Activated CD4-positive, alpha-beta T cell treated with anti-CD3 and anti-CD28 coated beads, Interleukin-2, Interleukin-4, amounts not matched to agents 100 ng/mL and 50 ng/mL, durations not matched to agents 16 hours and 8 hours (primary cell): ENCODE measurements at places on chromosomes 4 and X.
A peak's percentile ranks its signal among the peaks of the same experiment; 100 is the strongest.

GRCh38 chrX:45196701-45197100 is 4.0 kb downstream of the DIPK2B start:
- no peak for DNase-seq

- DNase-seq = no peak
These were observed 422.6 kb upstream of the DIPK2B start for GRCh38 chrX:45623266-45623665.

- DNase-seq = no peak
These were observed 27.3 kb downstream of the RWDD4 start for GRCh38 chr4:183631577-183632198.

DNA sequence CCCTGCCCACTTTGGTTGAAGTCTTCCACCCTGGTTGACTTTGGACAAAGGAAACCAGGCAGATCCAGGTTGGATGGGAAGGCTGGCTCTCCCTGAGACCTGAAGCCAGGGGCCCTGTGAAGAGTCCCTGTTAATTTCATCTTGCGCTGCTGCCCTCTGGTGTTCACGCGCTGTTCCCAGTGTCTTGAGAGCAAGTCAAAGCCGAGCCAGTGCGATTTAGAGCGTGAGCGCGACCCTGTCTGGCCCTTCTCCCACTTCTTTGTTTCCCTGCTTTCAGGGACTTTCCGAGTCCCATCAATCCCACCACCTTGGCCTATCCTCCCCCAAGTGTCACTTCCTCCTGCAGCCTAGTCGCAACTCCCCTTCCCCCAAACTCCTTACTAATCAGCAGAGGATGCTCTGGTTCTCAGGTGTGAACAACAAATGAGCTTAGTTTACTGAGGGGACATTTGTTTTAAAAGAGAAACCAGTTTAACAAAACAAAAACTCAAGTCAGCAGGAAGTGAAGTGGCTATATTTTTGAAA is 25.8 kb upstream of the CHRNA9 start:
- DNase-seq = peak; percentile 89

DNA sequence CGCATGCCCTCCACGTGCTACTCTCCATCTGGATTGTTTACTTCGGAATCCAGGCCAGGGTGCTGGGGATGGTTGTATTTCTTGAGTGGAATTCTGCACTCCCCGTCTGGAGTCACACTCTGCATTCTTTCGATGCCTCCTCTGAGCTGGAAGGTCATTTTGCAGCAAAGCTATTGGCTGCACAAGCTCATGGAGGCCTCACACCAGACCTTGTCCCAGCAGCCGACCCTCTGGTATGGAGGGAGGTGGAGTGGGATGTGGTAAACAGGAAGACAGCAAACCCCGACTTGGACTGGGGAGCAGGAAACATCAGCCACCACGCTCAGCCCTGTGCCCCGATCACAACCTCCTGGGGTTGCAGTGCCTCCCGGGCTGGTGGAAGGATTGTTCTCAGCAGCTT is 225.3 kb upstream of the LNX1 start:
- no peak for DNase-seq

DNA sequence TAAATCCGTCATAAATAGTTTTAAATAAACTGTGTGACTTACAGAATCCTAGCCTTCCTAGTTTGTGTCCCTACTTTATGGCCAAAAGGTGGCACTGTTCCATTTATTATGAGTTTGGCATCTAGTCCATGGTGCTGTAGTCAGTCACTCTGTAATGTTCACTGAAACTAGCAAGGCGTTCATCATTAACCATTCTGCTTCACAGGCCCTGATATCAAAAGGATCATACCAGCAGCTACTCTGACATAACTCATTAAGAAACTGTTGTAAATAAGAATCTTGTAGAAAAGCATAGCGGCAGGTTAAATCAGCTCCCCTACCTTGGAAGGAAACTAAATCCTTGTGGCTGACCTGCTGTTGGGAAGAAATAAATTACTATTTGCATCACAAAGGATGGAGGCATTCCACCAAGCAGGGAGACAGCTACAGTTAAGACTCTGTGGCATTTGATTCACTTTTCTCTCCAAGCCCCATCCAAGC is 919.6 kb upstream of the DIAPH2 start:
- DNase-seq = peak; percentile 15

DNA sequence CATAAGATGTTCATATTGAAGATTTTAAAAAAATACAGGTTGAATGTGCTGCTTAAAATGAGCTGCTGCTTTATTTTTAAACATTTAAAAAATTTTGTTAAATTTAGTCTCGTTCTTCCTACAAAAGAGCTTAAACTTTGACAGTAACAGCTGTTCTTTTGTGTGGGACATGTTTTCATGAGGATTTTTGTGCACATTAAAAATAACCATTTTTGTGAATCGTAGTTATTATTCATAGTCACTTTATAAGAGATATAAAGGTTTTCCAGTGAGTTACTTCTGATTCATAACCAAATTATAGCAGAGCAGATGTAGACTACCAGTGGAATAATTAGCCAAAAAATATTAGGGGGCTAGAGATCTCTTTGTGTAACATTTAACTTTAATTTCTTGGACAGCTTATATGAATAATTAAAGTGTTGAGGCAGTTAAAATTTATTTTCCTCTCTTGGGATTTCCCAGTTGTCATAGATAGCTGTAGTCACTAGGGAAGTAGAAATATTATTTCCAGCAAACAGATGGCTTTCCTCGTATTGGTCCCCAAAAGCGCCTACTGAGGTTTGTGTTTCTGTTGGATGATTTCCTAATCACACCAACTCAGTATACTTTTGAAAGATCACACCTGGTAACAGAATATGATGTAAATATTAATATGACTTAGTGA is 24.2 kb downstream of the RBPJ start:
- DNase-seq = no peak

DNA sequence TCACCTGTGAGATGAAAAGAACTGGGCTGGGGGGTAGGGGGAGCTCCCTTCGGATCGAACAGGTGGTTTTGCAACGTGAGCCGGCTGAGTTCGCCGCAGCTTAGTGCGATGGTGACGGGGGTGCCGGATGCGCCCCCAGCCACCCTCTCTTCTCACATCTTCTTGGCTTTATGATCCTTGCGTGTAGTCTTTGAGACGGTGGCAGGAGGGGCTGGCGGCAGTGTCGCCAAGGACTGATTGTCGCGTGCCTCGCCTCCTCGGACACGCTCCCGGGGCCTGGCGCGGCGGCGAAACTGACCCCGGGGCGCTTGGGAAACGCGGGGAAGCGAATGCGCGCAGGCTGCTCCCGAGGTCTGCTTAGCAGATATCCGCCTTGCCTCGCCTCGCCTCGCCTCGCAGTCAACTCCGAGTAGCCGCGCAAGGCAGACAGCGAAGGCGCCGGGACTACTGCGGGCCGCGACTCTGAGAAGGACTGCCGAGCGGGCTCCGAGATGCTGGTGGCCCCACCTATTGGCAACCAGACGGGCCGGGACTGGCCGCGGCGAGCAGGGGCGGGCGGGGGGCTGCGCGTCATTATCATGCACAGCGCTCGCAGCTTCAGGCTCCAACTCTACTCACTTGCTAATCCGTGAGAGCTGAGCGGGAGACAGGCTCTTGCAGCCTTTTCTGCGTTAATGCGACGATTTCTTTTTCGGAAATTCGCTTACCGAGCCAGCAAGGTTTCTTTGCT is 1.5 kb downstream of the GRID2 start:
- DNase-seq = no peak

DNA sequence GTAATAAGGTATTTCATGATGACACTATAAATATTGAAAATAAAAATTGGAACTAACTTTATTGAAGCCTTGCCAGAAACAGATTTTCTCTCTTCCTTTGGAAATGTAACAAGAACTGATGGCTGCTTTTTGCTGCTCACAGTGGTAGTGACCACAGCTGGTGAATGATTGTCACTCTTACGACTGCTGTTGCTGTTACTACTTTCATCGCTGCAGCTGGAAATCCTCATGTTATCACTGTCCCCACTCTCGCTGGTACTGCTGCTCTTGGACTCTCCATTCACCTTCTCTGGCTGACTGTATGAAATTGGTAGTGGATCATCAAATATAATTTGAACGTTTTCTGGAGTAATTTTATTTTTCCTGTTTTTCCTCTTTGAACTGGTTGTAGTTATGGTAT is 28.5 kb upstream of the COX18 start:
- DNase-seq = no peak

DNA sequence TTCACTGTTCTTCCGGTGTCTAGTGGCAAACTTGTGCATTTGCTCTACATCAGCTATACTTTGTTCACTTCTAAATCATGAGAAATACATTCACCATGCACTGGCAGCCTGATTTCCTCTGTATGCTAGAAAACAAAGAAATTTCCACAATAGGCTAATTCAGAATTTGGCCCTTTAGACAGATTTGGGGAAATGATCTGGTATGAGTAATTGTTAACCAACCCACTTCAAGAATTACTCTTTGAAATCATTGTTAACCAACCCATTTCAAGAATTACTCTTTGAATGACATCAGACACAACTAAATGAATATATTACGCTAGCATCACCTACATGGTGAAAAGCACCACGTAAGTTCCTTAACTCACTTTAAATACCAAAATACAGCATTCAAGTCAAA is 14.6 kb downstream of the APBB2 start:
- DNase-seq = no peak

GRCh38 chr4:148112231-148112982 is 329.8 kb downstream of the NR3C2 start:
- DNase-seq = no peak

DNA sequence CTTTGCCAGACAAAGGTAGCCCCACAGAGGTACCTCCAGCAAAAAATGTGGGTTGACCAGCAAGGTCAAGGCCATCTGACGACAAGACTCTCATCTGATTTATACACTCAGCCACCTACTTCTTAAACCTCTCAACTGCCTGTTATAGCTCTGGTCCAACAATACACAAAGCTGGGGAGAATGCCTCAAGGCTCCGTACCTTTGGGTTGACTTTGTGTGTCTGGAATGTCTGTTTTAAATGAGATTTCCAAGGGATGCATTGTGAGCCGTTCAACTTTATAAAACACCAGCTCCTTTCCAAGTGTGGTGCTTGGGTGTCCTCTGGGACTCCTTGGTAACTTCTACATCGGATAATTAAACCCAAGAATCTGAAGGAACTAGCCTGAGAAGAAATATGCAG is 167.0 kb upstream of the RPL34 start:
- no peak for DNase-seq

DNA sequence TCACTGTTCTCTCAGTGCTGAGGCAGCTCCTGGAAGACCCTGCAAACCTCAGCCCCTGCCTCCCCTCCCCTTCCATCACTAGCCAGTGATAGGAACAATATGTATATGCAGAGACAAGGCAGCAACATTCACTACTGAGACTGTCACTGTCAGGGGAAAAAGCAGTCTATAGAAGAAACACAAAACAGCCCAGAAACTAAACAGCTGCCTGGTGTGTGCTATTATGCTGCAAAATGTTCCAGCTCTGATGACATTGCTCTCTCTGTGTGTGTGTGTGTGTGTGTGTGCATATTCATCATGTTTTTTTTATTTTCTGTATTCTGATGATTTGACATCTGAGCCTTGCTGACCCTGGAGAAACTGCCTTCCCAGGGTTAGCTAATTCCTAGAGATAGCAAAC is 147.2 kb downstream of the SPATA18 start:
- DNase-seq = no peak

- DNase-seq = no peak
These were observed 505.0 kb downstream of the ARAP2 start for GRCh38 chr4:35739308-35739707.

DNA sequence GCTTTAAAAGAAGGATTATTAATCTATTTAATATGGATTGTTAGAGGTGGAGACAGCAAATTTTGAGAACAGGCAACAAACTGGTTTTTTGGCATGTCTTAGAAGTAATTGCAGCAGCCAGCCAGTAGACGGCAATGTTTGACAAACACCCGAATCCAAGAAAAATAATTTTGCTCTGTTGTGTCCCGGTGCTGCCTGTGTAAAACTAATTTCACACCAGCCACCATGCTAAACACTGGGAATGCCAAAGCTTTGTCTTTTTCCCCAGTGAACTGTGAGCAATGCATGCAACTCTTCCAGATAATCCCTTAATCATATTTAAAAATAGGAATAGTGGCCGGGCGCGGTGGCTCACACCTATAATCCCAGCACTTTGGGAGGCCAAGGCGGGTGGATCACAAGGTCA is 25.9 kb downstream of the SMIM31 start:
- peak; percentile 31 for DNase-seq

DNA sequence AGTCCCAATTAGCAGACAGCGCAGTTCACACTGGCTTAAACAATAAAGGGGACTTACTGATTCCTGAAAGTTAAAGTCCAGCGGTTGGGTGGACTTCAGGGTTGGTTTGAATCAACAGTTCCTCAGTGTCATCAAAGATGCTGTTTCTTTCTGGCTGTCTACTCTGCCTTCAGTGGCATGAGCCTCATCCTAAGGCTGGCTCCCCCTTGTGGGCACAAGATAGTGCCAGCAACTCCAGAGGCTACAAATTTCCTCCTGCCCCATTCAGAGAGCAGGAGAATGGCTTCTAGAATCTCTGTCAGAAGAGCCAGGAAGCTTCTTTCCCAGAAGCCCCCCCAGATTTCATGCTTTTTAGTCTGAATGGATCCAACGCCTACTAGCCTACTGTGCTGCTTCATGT is 82.4 kb upstream of the MTM1 start:
- DNase-seq = peak; percentile 71

GRCh38 chr4:75696071-75696470 is 22.9 kb upstream of the G3BP2 start:
- no peak for DNase-seq

DNA sequence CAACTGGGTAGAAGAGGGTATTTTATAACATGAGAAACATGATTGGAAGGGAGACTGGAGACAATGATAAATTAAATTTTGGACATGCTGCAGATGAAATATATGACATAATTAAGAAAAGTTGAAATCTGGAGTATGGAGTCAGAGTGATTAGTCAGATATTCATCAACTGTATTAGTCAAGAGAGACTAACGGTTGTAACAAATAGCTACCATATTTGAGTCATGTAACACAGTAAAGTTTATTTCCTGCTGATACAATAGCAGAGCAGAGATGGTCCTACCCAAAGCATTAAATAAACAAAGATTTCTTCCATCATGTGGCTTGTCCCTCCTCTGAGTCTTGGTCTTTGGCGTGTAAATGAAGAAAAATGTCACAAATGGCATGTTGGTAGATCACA is 321.3 kb downstream of the GALNTL6 start:
- no peak for DNase-seq

GRCh38 chr4:98803251-98803650 is 125.7 kb downstream of the EIF4E start:
- DNase-seq = no peak

GRCh38 chr4:182881914-182882313 is 35.3 kb downstream of the DCTD start:
- no peak for DNase-seq
